Memory B cell (primary cell): ENCODE measurements at places on chromosomes 4 and X.

- DNase-seq: peak; percentile 65
Measured at GRCh38 chr4:76948443-76949275, 893 bp upstream of the SEPTIN11 start.

DNA sequence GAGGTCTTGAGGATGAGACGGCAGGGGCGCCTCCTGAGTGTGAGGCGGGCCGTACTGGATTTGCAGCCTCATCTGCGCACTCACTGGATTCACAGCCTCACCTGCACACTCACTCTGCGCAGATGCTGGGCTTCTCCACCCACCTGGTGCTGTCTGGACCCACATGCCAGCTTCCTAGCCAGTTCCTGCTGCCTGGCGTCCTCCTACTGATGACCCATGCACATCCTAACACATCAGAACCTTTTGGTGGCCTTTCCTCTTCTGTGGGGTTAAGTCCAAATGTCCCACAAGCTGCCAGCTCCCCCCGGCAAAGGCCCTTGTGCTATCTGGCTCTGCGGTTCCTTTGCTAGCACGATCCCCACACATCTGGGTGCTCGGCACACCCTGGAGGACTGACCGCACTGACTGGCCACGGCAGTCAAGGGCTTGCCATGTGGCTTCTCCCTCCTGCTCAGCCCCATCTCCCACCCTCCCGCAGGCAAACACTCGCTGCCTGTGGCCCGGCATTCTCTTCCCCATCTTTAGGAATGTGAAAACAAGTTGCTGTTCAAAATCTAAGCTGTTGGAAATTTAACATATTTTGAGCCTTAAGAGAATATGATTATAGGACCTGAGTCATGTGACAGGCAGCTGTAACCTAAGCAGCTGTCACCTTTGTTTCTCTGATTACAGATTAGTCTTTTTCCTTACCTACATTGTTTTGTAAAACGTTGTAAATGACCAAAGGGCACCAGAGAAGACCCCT, 39.4 kb upstream of the AFAP1 start:
- no peak for DNase-seq

DNA sequence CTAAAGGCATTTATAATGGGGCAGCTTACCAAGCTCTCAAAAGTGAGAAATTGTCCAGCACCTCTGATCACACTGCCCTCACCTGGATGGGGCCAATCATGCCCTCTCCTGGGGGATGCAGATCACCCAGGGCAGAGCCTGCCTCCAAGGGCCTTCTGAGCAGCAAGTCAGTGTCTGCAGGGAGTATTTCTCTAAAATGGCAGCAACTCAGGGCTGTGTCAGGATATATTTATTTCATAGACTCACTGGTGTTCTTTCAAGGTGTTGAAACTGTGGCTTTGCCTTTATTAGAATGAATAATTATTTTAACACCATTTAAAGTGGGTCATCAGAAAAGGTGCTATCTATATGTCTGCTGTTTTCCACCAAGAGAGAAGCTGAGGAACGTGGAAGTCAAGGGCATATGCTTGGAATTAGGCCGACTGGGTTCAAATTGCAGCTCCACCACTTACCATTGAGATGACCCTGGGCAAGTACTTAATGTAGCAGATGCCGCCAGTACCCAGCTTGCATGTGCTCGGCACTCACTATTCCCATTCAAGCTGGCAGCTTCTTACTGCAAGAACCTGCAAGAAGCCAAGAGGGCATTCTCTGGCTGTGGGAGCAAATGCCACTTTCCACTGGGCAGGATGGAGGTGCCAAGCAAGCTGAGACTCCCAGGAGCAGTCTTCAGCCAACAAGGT, 590.0 kb downstream of the BCOR start:
- no peak for DNase-seq

GRCh38 chr4:74038425-74039314, at the start of gene CXCL3:
Gene CXCL3, minus strand, starts transcription at chr4:74038689. Its CDS starts 78 bp downstream, at chr4:74038611.
- DNase-seq: no peak

- no peak for DNase-seq
Measured at GRCh38 chr4:74044677-74045076, 6.2 kb upstream of the CXCL3 start.

GRCh38 chr4:167419468-167420140, 185.3 kb upstream of the SPOCK3 start:
- no peak for DNase-seq

DNA sequence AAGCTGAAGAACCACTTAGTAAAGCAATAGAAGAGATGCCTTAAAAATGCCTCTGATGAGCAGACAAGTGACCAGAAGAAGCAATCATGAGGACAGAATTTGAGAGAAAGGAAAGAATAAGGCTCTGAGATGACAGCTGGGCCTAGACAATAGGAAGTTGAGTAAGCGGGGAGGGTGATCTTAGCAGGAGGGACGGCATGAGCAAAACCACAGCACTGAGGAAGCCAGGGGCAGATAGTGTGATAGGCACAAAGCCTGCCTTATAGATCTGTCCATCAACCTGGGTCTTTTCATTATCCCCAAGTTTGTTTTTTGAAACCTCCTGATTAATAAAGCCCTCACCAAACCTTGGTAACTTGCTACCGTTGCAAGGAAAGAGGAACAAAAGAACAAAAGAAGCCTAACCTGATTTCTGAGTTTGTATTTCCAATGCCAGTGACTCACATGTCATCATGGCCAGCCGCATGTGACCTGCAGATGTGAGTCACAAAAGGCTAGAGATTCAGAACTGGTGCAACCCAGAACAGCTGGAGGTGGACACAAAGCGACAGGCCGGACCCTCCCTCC, 55.7 kb upstream of the PPARGC1A start:
- no peak for DNase-seq

GRCh38 chr4:101321481-101322042, 25.8 kb downstream of the PPP3CA start:
- no peak for DNase-seq

- no peak for DNase-seq
Measured at GRCh38 chrX:15468036-15468435, 25.1 kb downstream of the PIR start.

- DNase-seq: no peak
Measured at GRCh38 chr4:81410680-81411079, 61.0 kb downstream of the RASGEF1B start.

DNA sequence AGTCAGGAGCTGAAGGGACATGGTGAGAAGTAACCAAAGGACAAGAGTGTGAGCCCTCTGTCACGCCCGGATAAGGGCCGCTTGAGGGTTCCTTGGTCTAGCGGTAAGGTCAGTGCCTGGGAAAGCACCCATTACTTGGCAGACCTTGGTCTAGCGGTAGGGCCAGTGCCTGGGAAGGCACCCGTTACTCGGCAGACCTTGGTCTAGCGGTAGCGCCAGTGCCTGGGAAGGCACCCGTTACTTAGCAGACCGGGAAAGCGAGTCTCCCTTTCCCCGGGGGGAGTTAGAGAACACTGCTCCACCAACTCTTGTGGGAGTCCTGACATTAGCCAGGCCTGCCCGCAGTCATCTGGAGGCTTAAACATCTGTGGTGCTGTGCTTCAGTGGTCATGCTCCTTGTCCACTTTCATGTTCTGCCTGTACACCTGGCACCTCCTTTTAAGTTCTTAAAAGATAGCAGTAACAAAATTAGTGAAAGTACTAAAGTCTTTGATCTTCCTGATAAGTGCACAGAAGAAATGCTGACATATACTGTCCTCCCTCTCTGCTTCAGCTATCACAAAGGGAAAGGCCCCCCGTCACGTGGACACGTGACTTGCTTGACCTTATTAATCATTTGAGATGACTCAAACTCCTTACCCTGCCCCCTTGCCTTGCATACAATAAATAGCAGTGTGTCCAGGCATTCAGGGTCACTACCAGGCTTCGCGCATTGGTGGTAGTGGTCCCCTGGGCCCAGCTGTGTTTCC, 9.3 kb upstream of the SEC24B start:
- DNase-seq: no peak

DNA sequence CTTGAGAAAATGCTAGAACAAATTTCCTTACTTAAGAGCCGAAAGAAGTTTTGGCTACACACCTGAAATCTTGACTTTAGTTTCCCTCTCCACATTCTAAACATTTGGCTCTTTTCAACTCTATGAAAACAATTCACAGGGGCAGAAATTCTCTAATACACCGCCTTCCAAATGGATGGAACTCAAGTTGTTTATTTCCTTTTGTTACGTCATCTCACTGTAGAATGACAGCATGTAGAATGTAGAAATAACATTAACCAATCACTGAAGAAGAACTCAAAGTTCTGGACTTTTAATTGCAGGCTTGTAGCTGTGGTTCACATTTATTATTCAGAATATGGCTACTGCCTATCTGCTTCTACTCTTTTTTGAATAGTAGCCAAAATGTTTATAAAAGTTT, 1.9 kb downstream of the DMP1 start:
- no peak for DNase-seq

GRCh38 chrX:21883258-21883657, 27.5 kb downstream of the YY2 start:
- no peak for DNase-seq

- DNase-seq: no peak
Measured at GRCh38 chrX:113947548-113947947, 636.3 kb upstream of the HTR2C start.

DNA sequence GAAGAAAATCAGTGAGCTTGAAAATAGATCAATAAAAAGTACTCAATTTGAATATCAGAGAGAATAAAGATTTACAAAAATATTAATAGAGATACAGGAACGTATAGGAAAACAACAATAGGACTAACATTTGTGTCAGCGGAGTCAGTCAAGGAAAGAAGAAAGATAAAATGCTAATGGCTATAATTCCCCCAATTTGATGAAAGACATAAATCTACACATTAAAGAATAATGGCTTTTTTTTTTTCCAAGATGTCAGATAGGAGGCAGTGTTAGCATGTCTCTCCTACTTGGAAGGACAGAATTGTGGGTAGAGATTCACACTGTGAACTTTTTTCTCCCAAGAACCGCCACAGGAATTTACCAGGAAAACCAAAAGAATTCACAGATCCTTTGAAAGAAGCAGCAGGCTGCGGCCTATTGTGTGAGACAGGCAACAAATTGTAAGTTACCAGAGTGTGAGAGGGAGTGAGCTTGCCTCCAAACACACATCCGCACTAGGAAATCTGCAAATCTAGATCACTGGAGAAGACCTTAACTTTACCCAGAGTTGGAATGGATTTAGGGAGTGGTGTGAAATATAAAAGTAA, 249.9 kb downstream of the PRDM5 start:
- no peak for DNase-seq

DNA sequence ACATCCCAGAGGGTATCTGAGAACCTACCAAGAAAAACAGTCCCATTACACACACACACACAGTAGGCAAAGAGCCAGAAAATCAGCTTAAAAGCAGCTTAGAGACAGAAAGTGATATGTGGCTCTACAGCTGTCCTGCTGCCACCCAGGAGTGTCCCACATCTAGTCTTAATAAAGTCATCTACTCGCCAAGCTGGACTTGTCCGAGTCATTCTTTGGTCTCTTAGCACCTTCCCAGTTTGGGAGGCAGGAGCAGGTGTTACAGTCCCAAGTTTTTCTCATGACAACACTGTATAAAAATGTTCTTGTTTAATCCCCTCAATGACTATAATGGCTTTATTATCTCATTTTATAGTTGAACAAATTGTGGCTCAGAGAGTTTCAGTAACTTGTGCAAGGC, 252.5 kb upstream of the CASK start:
- no peak for DNase-seq

GRCh38 chrX:33908898-33909297, 223.2 kb downstream of the FAM47A start:
- DNase-seq: no peak

DNA sequence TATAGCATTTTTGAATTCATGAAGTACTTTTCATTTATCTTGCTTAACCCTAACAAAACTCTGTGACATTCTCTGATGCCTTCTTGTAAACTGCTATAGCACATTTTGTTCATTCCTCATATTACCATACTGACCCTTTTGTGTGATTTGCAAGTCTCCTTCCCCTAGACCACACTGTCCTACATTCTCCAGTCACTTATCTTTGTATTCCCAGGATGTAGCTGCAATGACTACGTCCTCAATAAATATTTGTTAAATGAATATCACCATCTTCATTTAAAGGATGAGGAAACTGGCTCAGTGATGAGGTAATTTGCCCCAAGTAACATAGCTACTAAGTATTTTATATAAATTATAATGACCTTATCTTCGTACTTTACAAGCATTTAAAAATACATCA, 11.9 kb downstream of the HUWE1 start:
- DNase-seq: no peak

DNA sequence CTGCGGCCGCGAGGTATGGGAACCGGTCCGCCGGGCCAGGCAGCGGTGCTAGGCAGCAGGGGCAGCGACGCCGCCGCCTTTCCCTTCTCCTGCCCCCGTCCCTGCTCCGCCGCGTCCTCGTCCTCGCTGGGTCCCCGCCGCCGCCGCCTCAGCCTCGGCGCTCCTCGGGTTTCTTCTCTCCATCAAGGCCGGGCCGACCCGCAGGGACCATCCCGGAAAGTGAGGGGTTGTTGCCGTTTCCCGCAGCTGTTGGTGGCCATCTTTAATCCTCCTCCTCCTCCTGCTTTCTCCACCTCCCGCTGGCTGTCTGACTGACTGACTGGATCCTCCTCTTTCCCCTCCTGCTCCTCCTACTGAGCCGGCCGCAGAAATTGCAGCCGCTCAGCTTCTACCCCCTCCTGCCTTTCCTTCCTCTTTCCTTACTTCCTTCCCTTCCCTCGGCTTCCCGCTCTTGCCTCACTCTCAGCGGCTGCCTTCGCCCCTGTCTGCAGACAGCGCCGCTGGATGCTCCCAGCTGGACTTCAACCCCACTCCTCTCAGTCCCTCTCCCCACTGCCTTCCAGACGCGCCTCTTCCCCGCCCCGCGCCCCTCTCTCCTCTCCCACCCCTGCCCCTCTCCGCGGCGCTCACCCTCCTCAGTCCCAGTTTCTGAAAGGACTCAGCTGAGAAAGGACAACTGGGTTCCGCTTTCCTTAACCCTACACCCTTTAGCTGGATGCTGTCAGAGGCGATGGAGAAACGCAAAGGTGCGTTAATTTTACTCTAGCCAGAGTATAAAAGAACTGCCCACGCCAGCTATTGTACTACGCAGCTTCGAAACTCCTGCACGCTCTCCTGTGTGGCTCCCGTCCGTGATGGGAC, at the start of gene WDFY3:
WDFY3 (minus strand) TSS at position 309 of the 861 bp plus-strand sequence. CDS start 106,099 bp downstream, outside the sequence.
- peak; percentile 14 for DNase-seq

DNA sequence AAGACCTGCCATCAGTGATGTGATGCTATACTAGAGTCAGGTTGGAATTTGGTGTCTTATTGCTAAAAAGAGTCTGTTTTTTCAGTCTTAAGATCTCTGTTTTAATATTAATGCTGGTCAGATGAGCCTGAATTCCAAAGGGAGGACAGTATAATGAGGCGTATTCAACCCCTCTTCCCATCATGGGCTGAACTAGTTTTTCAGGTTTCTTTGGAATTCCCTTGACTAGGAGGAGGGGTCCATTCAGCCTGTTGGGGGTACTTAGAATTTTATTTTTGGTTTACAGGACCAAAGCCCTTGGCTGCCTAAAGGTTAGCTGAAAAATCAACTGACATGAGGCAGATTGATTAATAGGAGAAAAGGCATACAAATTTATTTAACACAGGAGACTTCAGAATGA, 24.1 kb upstream of the PI4K2B start:
- no peak for DNase-seq

- peak; percentile 37 for DNase-seq
Measured at GRCh38 chrX:107118322-107119147, at the start of gene RBM41. Gene RBM41, minus strand, starts transcription at chrX:107118822. Its CDS starts 49 bp downstream, at chrX:107118773.

DNA sequence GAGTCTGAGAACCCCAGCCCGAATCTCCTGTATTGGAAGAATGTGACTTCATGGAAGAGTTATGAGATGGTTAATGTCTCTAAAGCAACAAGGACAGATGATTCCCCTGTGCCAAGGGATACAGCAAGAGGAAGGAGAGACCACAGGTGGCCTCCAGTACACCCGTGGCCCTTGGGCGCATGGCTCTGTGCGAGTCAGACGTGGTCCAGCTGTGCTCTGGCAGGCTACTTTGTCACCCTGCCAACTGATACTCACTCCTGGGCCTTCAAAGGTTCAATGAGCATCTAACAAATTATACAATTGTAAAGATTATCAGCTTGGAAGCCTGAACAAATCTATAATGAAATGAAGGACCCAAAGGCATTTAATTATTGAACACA, 71.7 kb downstream of the NYX start:
- no peak for DNase-seq
